ENCODE measurements at places on chromosomes 5 and 9. TPM values are rescaled to one million over a fixed set of nuclear protein-coding genes. Genes with fewer than 3 reads are reported as not detected.

The IFNA21 gene
- total RNA-seq: not detected

The ZNF618 gene
- 8.2 TPM for total RNA-seq

The SLC34A1 gene
- not detected for total RNA-seq

The SLIT3 gene
- 83.6 TPM for total RNA-seq

The NR2F1-AS1 gene
- 23.2 TPM for total RNA-seq

The CER1 gene
- total RNA-seq: not detected

The TXNDC8 gene
- not detected for total RNA-seq

- no peak for DNase-seq
Observed at GRCh38 chr5:67896311-67896929, 319.1 kb upstream of the PIK3R1 start.

- DNase-seq: peak; percentile 78
Observed at GRCh38 chr5:388266-389196, 54.4 kb upstream of the EXOC3 start.

- no peak for DNase-seq
Observed at GRCh38 chr9:123318961-123319421, 37.0 kb upstream of the CRB2 start.

- DNase-seq: no peak
Observed at GRCh38 chr5:102700916-102701315, 54.2 kb upstream of the PAM start.

DNA sequence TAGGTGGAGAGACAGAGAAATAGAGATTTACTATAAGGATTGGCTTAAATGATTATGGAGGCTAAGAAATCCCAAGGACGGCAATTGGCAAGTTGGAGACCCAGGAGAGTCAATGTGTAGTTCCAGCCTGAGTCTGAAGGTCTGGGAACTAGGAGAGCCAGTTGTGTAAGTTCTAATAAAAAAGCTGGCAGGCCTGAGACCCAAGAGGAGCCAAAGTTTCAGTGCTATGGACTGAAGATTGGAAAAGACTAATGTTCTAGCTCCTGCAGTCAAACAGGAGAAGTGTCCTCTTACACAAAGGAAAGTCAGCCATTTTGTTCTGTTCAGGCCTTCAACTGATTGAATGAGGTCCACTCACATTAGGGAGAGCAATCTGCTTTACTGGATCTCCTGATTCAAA lies 50.0 kb downstream of the NMUR2 start:
- no peak for DNase-seq

- no peak for DNase-seq
Observed at GRCh38 chr9:15289603-15290002, 17.4 kb downstream of the TTC39B start.

DNA sequence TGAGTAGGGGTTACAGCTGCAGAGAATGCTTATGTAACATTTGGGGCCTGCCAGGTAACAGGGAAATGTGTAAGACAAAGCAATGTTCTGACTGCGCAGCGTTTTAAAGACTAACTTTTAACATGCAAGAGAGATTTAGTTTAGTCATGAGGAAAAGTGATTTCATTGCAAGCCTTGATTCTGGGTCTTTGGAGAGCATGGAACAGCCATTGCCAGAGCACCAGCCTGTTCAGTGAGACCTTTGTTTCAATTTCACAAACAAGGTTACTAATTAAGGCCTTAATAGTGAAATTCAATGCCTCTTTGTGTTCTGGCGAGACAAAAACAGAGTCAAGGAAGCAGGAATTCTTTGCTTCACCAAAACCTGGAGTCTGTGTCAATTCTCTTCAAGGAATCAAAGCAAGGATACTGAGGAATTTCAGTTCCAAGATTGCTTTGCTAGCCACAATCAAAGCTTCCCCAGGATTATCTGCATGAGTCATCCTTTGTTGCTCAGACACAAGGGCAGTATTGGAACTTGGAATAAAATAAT lies 14.4 kb downstream of the CKMT2 start:
- no peak for DNase-seq

GRCh38 chr5:147336876-147337275 lies 102.0 kb downstream of the STK32A start:
- no peak for DNase-seq

- no peak for DNase-seq
Observed at GRCh38 chr5:111656580-111656979, 100.4 kb downstream of the NREP start.

DNA sequence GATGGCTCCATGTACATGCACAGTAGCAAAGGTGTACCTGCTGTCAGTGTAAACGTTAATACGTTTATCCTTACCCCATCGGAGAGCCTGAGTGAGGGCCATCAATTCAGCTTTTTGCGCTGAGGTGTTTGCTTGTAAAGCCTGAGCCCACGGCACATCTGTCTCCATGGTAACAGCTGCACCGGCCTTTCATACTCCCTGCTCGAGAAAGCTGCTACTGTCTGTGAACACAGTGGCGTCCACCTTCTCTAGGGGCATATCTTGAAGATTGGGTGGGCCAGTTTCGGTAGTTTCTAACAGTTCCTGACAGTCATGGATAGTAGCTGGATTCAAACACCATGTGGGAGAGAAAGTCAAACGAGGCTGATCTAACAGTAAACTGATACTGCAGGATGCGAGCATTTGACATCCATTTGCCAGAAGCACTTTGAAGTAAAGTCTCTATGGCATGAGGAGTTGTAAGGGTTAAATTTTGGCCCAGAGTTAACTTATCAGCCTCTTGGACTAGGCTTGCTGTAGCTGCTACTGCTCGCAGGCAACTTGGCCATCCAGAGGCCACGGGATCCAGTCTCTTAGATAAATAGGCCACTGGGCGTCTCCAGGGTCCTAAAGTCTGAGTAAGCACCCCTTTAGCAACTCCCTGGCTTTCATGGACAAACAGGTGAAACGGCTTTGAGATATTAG lies 21.0 kb upstream of the RHOBTB3 start:
- DNase-seq: no peak

- DNase-seq: peak; percentile 45
Observed at GRCh38 chr5:10665799-10666198, 95.2 kb downstream of the DAP start.

- DNase-seq: no peak
Observed at GRCh38 chr9:35867538-35867937, 2.7 kb downstream of the OR13J1 start.

- no peak for DNase-seq
Observed at GRCh38 chr9:95143591-95144561, 173.6 kb downstream of the FANCC start.

GRCh38 chr5:126106029-126106428 lies 317.2 kb upstream of the GRAMD2B start:
- no peak for DNase-seq

GRCh38 chr5:10418654-10419345 lies 22.9 kb upstream of the ROPN1L start:
- DNase-seq: no peak

Data from mesenteric fat pad (tissue), 1 donor.